ENCODE measurements at places on chromosomes 2 and 18.

DNA sequence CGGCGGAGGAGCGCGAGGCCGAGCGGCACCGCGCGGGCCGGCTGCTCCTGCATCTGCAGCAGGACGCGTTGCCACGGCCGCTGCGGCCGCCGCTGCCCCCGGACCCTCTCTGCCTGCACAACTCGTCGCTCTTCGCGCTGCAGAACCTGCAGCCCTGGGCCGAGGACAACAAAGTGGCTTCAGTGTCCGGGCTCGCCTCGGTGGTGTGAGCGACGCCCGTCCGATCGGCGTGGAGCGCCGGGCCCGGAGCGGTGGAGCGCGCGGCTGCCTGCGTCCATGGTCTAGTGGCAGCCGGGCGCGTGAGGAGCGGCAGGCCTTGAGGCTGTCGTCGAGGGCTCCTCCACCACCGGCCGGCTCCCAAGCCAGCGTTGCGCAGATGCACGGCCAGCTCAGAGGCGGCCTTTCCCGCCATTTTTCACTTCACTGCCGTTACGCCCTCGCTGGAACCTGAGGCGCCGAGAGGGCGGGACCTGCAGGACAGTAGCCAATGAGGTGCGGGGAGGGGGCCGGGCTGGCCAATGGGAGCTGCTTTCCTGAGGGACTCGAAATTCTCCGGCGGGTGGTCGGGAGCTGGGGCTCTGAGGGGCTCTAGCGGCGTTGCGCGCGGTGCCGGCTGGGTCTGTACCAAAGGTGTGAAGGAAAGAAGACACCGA, 1.9 kb downstream of the TLX2 start:
- no peaks in the 10 kb centered on the region for H3K4me1 ChIP-seq
- no peaks in the 10 kb centered on the region for H3K36me3 ChIP-seq
- DNase-seq, result no peak
- H3K27me3 ChIP-seq, result peaks cover 92% of the 10 kb centered on the region
- H3K27ac ChIP-seq, result no peak overlapping the region

DNA sequence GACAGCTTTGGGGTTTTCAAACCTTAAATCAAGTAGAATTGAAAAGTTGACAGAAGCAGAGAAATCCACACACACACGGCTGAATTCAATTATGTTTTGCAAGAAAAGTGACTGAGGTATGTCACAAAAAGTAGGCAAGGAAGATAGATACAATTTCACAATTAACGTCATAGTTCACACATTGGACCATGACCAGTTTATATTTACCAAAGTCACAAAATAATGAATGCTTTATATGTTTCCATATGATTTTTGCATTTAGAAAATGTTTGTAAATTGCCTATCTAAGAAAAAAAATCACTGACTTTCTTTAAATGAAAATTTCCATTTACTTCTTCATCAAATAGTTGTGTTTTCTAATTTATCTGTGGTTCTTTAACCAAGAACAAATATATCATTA, 29.4 kb upstream of the ZNF516 start:
- peak overlapping the region; percentile 79 for H3K27ac ChIP-seq
- H3K4me3 ChIP-seq, result no peak overlapping the region
- DNase-seq, result no peak

GRCh38 chr2:95008306-95008705, 17.2 kb upstream of the MAL start:
- no peak for DNase-seq
- no peak overlapping the region for H3K4me3 ChIP-seq
- peaks cover 2% of the 10 kb centered on the region for H3K27me3 ChIP-seq
- H3K27ac ChIP-seq, result no peak overlapping the region
- no peaks in the 10 kb centered on the region for H3K4me1 ChIP-seq

GRCh38 chr2:235614900-235615712, 121.3 kb downstream of the AGAP1 start:
- no peak overlapping the region for H3K4me3 ChIP-seq
- DNase-seq, result peak; percentile 85
- no peaks in the 10 kb centered on the region for H3K36me3 ChIP-seq

DNA sequence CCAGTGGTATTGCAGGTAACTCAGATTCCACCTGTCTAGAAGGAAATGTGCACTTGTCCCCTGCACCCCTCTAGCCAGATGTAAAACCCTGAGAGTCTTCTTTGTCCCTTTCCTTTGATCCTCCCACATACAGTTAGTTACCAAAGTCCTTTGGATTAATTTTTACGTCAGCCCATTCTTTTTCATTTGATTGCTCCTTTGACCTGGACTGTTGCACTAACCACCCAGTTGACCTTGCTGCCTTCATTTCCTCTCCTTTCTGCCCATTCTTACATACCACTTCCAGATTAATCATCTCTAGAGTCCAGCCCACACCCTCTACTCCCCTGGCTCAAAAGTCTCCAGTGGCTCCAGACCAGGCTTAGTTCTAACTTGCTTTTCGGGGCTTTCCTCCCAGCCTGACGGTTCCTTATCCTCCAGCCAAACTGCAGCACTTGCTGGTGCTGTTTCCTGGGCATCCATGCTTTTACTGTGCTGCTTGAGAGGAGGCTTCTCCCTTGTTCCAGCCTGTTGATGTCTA, 99.3 kb downstream of the SPTBN1 start:
- peaks cover 2% of the 10 kb centered on the region for H3K36me3 ChIP-seq
- no peak overlapping the region for H3K4me3 ChIP-seq
- H3K27me3 ChIP-seq, result no peaks in the 10 kb centered on the region
- H3K4me1 ChIP-seq, result peaks cover 31% of the 10 kb centered on the region
